ENCODE measurements at places on chromosomes 2 and 18.

DNA sequence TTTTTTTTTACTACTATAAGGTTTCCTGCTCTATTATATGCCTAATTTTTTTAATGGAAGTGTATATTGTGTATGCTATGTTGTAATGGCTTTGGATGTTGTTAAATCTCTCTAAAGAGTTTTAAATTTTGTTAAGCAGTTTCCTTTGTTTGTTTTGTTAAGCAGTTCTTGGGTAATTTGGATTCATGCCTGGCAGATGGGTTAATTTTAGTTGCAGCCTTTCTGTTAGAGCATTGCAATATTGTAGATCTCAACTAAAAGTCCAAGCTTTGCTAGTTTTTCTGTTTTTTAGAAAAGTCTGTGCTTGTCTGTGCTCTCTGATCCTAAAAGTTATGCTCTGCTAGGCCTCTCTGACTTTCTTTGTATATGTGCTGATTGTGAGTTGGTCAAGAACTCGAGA, 1229.0 kb upstream of the NRXN1 start:
- DNase-seq = no peak

GRCh38 chr2:124915567-124915966, 890.5 kb downstream of the CNTNAP5 start:
- no peak for DNase-seq

GRCh38 chr18:11859903-11860407, 8.7 kb downstream of the CHMP1B start:
- DNase-seq = no peak

- DNase-seq = peak; percentile 58
Measured at GRCh38 chr2:10149635-10150034, 27.1 kb downstream of the RRM2 start.

Measured in hematopoietic multipotent progenitor cell treated with erythropoietin and hydrocortisone succinate and interleukin-3 and kit ligand, for 4 days (in vitro differentiated cells).